Glutamatergic neuron (in vitro differentiated cells): ENCODE measurements at places on chromosomes 4 and X. TPM values are rescaled to one million over a fixed set of nuclear protein-coding genes. Genes with fewer than 3 reads are reported as not detected.

RADX gene
- 7.5 TPM for total RNA-seq

MAGEA8 gene
- total RNA-seq, result not detected

RAP1GDS1 gene
- 121 TPM for total RNA-seq

KCTD8 gene
- total RNA-seq, result 23.2 TPM

GNRHR gene
- total RNA-seq, result not detected

ATP8A1 gene
- total RNA-seq, result 278 TPM

MAGEB10 gene
- not detected for total RNA-seq

CSAG2 gene
- total RNA-seq, result not detected

SPRY1 gene
- total RNA-seq, result 17.2 TPM

TDO2 gene
- 0.32 TPM for total RNA-seq
